Type B pancreatic cell (in vitro differentiated cells): ENCODE measurements at places on chromosomes 7 and 10. TPM values are rescaled to one million over a fixed set of nuclear protein-coding genes. Genes with fewer than 3 reads are reported as not detected.

GRCh38 chr10:66713387-66713786, 212.4 kb upstream of the LRRTM3 start:
- DNase-seq = no peak

SVOPL gene
- 0.81 TPM in 1 of 2 replicates, not detected in the other for total RNA-seq

ABCA13 gene
- total RNA-seq = 0.60 and 2.2 TPM in 2 replicates

DNA sequence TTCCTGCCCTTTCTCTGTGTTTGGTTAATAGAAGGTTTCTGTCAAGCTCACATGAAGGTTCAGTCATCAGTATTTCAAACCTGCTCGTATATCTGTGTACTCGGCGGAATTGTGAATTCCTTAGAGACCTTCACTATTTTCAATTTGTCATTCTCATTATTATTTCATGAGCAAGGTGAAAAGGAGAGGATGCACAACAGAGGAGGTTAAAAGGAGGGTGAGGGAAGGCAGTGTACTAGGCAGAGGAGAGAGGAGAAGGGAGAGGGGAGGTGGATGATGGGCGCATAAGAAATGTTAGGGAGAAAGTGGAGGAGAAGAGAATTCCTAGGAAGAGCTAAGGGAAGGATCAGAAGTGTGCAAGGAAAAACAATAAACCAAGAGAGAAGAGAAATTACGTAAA, 185.0 kb upstream of the COBL start:
- no peak for DNase-seq

DNA sequence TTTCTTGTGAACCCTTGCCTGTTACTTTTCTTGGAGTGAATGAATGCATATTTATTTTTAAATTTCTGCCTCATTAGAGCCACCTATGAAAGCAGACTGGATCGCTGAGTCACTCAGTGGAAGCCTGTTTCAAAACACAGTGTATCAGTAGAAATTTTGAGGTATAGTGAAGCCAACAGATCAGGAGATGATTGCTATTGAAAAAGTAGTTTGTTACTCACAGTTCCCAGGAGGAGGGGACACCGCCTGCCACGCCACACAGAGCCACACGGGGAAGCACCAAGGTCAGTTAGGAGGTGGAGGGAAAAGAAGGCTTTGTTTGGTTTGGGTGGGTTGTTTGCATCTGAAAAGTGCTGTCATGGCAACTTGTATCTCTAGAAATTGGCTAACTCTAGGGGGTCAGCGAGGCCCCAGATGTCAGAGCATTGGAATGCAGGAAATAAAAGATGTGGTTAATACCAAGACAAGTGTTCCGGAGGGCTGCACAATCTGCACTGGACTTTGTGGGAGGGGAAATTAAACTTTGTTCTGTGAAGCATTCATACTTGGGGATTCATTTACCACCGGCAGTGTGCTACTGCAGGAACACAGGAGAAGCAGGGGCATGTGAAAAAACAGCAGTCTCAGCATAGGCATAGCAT, 106.4 kb upstream of the SDK1 start:
- no peak for DNase-seq

DNA sequence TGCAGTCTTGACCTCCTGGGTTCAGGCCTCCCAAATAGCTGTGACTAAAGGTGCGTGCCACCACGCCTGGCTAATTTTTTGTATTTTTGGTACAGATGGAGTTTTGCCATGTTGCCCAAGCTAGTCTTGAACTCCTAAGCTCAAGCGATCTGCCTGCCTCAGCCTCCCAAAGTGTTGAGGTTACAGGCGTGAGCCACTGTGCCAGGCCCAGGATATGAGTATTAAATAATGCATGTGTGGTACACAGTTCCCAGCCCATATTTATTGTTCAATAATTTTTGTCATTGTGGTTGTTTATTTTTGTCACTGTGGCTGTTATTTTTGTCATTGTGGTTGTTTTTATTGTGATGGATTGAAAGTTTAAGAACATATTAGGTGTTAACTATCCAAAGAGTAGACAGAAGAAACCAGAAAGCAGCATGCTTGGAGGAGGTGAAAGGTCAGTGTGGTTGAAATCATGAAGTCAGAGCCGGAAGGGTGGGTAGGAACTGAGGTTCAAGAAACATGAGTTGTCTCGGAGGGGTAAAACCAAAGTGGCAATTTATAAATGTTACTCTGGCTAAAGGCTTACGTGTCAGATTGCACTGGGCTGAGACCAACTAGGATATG, 45.0 kb downstream of the MRC1 start:
- no peak for DNase-seq

DNA sequence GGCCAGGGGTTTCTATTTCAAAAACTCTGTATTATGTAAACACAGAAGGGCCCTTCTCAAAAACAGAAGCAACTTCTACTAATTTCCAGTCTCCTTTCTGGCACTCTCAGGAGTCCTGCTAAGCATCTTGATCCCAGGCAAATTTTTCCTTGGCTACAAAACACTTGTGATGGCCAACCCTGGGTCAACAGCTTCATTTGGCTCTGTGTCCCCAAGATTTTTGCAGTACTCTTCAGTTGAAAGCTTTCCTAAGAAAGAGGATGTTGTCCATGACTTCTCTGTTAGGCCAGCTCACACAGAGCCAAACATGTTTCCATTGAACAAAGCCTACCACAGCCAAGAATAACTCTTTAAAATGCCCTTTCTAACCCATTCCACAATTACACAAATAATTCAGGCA, 99.0 kb upstream of the EGR2 start:
- DNase-seq = no peak

NODAL gene
- not detected in 2 replicates for total RNA-seq

DNA sequence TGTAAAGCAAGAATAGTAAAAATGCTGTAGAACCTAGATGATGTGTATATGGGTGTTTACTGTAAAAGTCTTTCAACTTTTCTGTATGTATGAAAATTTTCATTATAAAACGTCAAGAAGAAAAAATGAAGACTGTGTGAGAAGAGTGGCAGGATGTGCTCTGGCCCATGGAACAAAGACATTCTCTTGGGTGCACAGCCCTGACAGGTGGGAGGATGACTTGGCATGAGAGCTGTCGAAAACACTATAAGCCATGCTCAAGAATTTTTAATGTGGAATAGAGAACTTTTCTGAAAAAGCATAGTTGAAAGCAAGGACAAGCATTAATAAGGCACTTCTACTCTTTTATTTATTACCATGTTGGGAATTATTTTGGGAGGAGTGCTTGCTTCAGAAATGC, 184.1 kb upstream of the PRR15 start:
- DNase-seq = no peak

DNA sequence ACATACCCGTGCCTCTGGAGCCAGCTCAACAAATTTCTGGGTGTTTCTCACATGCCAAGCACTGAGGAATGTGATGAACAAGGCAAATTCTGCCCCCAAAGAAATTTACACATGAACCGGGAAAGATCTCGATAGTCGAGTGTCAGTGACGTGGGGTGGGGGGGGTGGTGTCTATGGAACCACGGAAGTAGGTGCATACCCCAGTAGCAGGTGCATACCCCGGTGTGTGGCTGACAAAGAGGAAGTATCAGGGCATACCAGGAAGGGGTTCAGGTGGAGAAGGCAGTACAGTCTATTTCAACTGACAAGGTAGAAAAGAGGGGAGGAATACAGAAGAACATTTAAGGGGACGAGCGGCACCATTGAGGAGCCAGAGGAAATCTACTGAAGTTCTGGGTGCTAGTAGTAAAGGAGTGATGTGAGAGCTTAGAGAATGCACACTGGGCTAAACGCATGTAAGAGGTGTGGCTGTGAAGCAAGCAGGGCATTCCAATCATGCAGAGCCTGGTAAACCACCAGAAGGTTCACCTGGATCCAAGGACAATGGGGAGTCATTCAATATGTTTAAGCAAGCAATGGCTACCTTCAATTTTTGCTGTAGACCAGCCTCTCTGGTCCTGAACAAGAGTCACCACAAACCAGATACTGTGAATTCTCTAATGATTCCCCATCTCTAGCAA, 6.2 kb downstream of the CCDC6 start:
- DNase-seq = no peak

NXPH1 gene
- total RNA-seq = 0.29 and 0.33 TPM in 2 replicates

ZNRF2 gene
- 11.2 and 15.6 TPM in 2 replicates for total RNA-seq

STEAP1 gene
- total RNA-seq = 2.9 and 3.4 TPM in 2 replicates

DNA sequence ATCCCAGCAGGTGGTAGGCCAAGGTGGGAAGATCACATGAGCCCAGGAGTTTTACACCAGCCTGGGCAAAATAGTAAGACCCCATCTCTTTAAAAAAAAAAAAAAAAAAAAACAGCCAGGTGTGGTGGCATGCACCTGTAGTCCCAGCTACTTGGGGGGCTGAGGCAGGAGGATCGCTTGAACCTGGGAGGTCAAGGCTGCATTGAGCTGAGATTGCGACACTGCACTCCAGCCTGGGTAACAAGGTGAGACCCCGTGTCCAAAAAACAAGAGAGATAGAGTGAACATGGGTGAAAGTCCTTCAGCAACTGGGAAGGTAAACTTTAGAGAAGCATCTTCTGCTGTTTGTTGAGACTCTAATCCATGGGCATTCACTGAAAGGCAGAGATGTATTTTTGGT, 6.3 kb upstream of the LAMTOR4 start:
- no peak for DNase-seq

DNA sequence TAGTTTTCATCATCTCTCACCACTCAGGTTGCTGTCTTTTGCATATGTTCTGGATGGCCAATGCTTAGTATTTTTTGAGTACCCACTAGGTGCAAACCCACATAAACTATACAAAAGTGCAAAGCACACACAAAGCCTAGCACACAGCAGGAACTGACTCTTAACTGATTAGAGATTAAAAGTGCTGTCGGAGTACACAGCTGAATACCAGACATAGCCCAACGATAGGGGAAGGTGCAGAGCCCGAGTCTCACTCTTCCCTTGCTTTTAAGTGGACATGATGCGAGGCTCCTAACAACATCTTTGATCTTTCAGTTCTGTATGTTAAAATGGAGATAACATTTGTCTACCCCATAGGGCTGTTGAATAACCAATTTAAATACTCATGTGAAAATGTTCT, 90.8 kb downstream of the DPY19L1 start:
- DNase-seq = no peak
